Ascending aorta (tissue), 2 donors: ENCODE measurements at places on chromosomes 5 and 9.

- peak overlapping the region; percentile 35 for H3K27ac ChIP-seq
- no peaks in the 10 kb centered on the region for H3K36me3 ChIP-seq
- peaks cover 7% of the 10 kb centered on the region for H3K4me1 ChIP-seq
- DNase-seq, result no peak
- H3K27me3 ChIP-seq, result no peaks in the 10 kb centered on the region
- no peak overlapping the region for H3K4me3 ChIP-seq
Observed at GRCh38 chr5:112548246-112548881, 129.3 kb upstream of the EPB41L4A start.

GRCh38 chr5:53929570-53929969, 369.1 kb downstream of the NDUFS4 start:
- H3K36me3 ChIP-seq, result no peaks in the 10 kb centered on the region
- no peak overlapping the region for H3K27ac ChIP-seq
- no peaks in the 10 kb centered on the region for H3K27me3 ChIP-seq
- no peak for DNase-seq

DNA sequence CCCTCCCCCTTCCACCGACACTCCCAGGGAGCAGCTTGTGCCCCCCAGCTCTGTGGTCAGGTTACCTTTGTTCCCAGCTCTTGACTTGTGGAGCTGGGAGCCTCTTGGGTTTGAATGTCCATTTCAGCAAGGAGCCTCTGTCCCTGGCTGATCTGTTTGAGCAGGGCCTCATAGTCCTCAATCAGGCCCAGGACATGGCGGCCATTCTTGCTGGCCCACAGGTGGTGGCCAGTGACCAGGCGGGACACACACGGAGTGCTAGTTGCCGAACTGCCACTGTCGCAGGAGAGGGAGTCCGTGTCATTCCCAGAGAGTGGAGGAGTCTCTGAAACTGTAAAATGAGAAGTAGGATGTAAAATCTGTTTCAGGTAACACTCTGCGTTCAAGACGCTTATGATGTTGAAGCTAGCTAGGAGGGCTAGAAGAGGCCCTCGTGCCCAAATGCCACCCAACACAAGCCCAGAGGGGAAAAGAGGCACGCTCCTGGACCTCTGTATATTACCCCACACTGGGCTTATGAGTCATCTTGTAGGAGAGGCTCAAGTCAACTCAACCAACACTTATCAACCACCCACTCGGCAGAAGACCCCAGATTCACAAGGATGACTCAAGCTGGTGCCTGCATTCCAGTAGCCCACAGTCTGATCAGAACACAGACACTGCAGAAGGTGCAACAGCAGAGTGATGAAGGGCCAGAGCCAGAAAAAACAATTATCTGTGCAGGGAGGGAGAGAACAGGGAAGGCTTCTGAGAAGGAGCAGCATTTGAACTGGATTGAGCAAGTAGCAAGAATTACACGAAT, 177.0 kb downstream of the CDK5RAP2 start:
- H3K36me3 ChIP-seq, result peaks cover 78% of the 10 kb centered on the region
- H3K27ac ChIP-seq, result no peak overlapping the region

GRCh38 chr5:93107141-93107540, 473.9 kb downstream of the NR2F1-AS1 start:
- no peaks in the 10 kb centered on the region for H3K4me1 ChIP-seq
- H3K27me3 ChIP-seq, result no peaks in the 10 kb centered on the region
- H3K27ac ChIP-seq, result no peak overlapping the region
- no peak overlapping the region for H3K4me3 ChIP-seq

DNA sequence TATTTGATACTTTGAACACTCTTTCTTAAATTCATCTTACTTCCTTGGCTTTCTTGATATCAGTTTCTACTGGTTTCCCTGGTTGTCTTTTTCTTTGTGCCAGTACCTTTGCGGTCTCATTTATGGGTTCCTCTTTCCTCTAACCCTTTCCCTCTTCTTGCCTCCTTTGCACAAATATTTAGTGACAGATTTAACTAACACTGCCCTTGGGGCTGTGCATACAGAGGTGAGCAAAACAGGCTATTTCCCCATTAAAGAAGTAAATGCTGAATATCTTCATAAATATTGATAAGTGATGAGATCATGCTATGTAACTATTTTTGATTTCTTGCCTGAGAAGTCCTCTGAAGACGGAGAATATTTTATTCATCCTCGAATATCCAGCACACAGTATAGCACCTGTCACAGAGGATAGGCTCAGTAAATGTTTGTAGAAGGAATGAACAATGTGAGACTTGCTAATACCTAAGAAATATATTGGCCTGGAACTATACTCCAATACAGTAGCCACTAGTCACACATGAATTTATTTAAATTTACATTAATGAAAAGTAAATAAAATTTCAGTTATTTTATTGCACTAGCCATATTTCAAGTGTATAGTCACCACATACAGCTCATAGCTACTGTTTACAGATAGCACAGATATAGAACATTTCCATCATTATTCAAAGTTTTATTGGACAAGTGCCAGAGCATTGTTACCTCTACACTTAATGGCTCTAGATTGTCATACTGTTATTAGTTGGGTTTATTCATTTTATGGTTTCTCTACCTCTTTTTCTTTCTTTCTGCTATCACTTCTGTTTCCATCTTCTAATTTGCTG, 90.4 kb downstream of the RIC1 start:
- H3K36me3 ChIP-seq, result peaks cover 22% of the 10 kb centered on the region
- no peaks in the 10 kb centered on the region for H3K4me1 ChIP-seq
- no peak overlapping the region for H3K27ac ChIP-seq
